ENCODE measurements at places on chromosomes 5 and 9. TPM values are rescaled to one million over a fixed set of nuclear protein-coding genes. Genes with fewer than 3 reads are reported as not detected.

The SCGB3A2 gene
- polyA plus RNA-seq, result not detected

The SAXO1 gene
- 0.24 TPM for polyA plus RNA-seq

The STPG3 gene
- polyA plus RNA-seq, result 1.1 TPM

The POLR3G gene
- 2.2 TPM for polyA plus RNA-seq

The C9orf50 gene
- polyA plus RNA-seq, result 0.34 TPM

The TEK gene
- polyA plus RNA-seq, result 44.9 TPM

The IL5 gene
- polyA plus RNA-seq, result not detected

The PCDHGB7 gene
- 16.9 TPM for polyA plus RNA-seq

The FOXD4L5 gene
- 0.23 TPM for polyA plus RNA-seq

The AIF1L gene
- polyA plus RNA-seq, result 428 TPM

The SIT1 gene
- 0.36 TPM for polyA plus RNA-seq

The DIRAS2 gene
- polyA plus RNA-seq, result 4.7 TPM

The REEP5 gene
- polyA plus RNA-seq, result 114 TPM

The KIF24 gene
- polyA plus RNA-seq, result 5.7 TPM

The CYSRT1 gene
- 5.6 TPM for polyA plus RNA-seq

The PROB1 gene
- polyA plus RNA-seq, result 1.7 TPM

The ANKRD20A1 gene
- 3.1 TPM for polyA plus RNA-seq

The LCN9 gene
- polyA plus RNA-seq, result not detected

The KIF2A gene
- polyA plus RNA-seq, result 60.1 TPM

The NMUR2 gene
- polyA plus RNA-seq, result 0.19 TPM

The SLC28A3 gene
- 0.07 TPM for polyA plus RNA-seq

The PCDHAC2 gene
- polyA plus RNA-seq, result 0.61 TPM

The AK8 gene
- 3.4 TPM for polyA plus RNA-seq

The FOXD4L6 gene
- not detected for polyA plus RNA-seq

The DNAJB5 gene
- 11.7 TPM for polyA plus RNA-seq

The DDX4 gene
- 0.10 TPM for polyA plus RNA-seq

The HTR4 gene
- 0.06 TPM for polyA plus RNA-seq

The LYSMD3 gene
- polyA plus RNA-seq, result 31.4 TPM

The NUTM2G gene
- 0.85 TPM for polyA plus RNA-seq

The IFNK gene
- not detected for polyA plus RNA-seq

The RNF183 gene
- 5.2 TPM for polyA plus RNA-seq

The PGGT1B gene
- 39.9 TPM for polyA plus RNA-seq

The GGTA1 gene
- polyA plus RNA-seq, result 6.2 TPM

The SPAAR gene
- 1.4 TPM for polyA plus RNA-seq

The BRINP1 gene
- 7.0 TPM for polyA plus RNA-seq
